Activated CD4-positive, alpha-beta T cell treated with anti-CD3 and anti-CD28 coated beads, Interleukin-2, amount 10 ng/mL, durations not matched to agents 7 days and 5 days (primary cell): ENCODE measurements at places on chromosomes 6 and 20. TPM values are rescaled to one million over a fixed set of nuclear protein-coding genes. Genes with fewer than 3 reads are reported as not detected.

Gene KCNK16
- total RNA-seq = not detected

- H3K27ac ChIP-seq = no peak overlapping the region
- peaks cover 24% of the 10 kb centered on the region for H3K36me3 ChIP-seq
- H3K4me1 ChIP-seq = no peaks in the 10 kb centered on the region
- H3K4me3 ChIP-seq = no peak overlapping the region
- no peak for DNase-seq
These were observed 17.4 kb upstream of the CSE1L start for GRCh38 chr20:49028684-49029083.

Gene C6orf118
- not detected for total RNA-seq

Gene FUT9
- not detected for total RNA-seq

Gene CLDN20
- total RNA-seq = not detected

Gene MCHR2
- total RNA-seq = not detected

- H3K27ac ChIP-seq = no peak overlapping the region
- H3K4me1 ChIP-seq = peaks cover 42% of the 10 kb centered on the region
- H3K27me3 ChIP-seq = no peaks in the 10 kb centered on the region
- DNase-seq = no peak
- no peak overlapping the region for H3K4me3 ChIP-seq
- H3K36me3 ChIP-seq = peaks cover 75% of the 10 kb centered on the region
These were observed 53.4 kb downstream of the STK4 start for GRCh38 chr20:45019762-45020123.

Gene WFDC10B
- total RNA-seq = not detected

- no peak for DNase-seq
- no peaks in the 10 kb centered on the region for H3K27me3 ChIP-seq
- H3K36me3 ChIP-seq = no peaks in the 10 kb centered on the region
- no peak overlapping the region for H3K4me3 ChIP-seq
- H3K4me1 ChIP-seq = no peaks in the 10 kb centered on the region
These were observed 79.6 kb downstream of the KHDC1L start for GRCh38 chr6:73145690-73146089.

- no peaks in the 10 kb centered on the region for H3K27me3 ChIP-seq
- H3K27ac ChIP-seq = no peak overlapping the region
- H3K4me1 ChIP-seq = no peaks in the 10 kb centered on the region
- H3K4me3 ChIP-seq = no peak overlapping the region
These were observed 240.3 kb downstream of the DLL1 start for GRCh38 chr6:170050591-170051041.

DNA sequence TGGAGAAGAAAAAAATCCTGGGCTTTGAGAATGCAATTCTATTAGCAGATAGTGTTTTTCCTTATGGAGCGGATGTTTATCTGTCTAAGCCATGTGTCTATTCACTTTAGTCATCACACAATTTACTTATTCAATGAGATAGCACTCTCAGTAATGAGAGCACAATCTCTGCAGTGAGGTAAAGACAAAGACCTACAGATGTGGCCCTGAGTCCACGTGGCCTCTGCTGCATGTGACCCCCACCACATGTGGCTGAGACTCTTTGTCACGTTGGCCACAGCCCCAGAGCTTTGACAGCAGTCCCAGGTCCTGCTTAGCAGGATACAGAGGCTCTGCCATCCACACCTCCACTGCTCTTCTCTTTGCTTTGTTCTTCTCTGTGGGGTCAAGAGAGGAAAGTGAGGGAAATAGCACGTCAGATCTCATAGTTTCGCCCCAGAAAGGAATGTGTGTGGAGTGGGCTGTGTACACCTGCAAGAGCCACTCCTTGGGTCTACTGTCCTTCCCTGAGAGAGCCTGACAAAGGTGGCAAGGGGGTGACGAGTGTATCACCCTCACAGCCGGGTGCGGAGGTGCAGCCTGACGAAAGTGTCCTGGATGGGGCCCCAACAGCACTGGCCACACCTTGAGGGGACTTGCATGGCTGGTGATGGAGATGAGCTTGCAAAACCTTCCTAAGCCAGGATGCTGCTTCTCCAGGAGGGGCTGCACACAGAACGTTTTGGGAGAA is 40.7 kb downstream of the ZNF831 start:
- no peak overlapping the region for H3K4me3 ChIP-seq
- H3K27me3 ChIP-seq = no peaks in the 10 kb centered on the region
- peaks cover 17% of the 10 kb centered on the region for H3K4me1 ChIP-seq
- no peak overlapping the region for H3K27ac ChIP-seq
